ENCODE measurements at places on chromosomes 12 and 14.
A peak's percentile ranks its signal among the peaks of the same experiment; 100 is the strongest.

DNA sequence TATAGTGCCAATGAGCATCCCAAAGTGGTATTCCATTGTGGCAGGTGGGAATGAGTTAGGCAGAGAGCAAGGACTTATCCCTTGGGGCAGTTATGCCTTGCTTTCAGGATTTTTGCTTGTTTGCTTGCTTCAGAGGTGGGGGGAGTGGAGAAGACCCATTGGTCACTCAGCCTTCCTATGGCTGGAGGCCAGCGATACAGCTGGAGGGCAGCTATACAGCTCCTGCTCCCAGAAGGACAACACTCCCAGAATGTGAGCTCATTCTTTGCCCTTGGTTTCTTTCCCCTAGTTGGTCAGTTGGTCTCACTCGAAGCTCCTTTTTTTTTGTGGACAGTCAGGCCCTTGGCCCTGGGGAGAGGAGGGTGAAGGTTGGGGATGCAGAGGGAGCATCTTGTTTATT, 14.5 kb downstream of the KRT83 start:
- H3K27me3 ChIP-seq, result no peaks in the 10 kb centered on the region
- no peak overlapping the region for H3K27ac ChIP-seq
- no peaks in the 10 kb centered on the region for H3K36me3 ChIP-seq

DNA sequence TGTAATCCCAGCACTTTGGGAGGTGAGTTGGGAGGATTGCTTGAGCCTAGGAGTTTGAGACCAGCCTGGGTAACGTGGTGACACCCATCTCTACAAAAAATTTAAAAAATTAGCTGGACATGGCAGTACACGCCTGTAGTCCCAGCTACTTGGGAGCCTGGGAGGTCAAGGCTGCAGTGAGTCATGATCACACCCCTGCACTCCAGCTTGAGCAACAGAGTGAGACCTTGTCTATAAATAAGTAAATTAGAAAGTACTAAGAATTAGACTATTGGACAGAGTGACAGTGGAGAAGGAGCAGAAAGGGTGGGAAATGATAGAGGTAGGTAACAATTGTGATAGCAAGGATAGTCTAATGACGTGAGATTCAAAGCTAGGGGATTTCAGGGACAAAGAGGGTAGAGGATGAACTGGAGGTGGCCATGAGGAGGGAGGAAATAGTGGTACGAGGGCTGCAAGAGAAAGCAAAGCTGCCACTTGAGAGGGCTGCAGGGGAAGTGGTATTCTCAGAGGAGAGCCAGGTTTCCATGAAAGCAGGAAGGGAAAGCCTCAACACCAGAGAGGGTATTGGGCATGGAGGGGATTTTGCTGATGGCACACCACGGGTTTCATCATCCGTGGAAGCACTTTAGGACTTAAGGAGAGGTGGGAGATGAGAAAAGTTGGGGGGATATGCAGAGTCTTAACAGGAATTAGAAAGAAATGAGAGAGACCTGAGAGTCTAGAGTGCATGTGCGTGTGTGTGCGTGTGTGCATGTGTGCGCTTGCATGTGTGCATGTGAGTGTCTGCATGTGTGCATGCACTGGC, 85.6 kb downstream of the SYNE2 start:
- H3K27ac ChIP-seq, result no peak overlapping the region
- H3K4me3 ChIP-seq, result no peak overlapping the region
- H3K27me3 ChIP-seq, result no peaks in the 10 kb centered on the region
- no peaks in the 10 kb centered on the region for H3K36me3 ChIP-seq
- H3K4me1 ChIP-seq, result peaks cover 8% of the 10 kb centered on the region
- no peak for DNase-seq

- no peaks in the 10 kb centered on the region for H3K4me1 ChIP-seq
- H3K4me3 ChIP-seq, result no peak overlapping the region
- no peaks in the 10 kb centered on the region for H3K27me3 ChIP-seq
- H3K36me3 ChIP-seq, result no peaks in the 10 kb centered on the region
These were observed 48.5 kb downstream of the FAM222A start for GRCh38 chr12:109762071-109762672.

GRCh38 chr14:100056964-100057795, 8.0 kb upstream of the EVL start:
- H3K27ac ChIP-seq, result no peak overlapping the region
- no peak overlapping the region for H3K4me3 ChIP-seq
- peaks cover 20% of the 10 kb centered on the region for H3K4me1 ChIP-seq
- no peaks in the 10 kb centered on the region for H3K36me3 ChIP-seq
- no peak for DNase-seq
- no peaks in the 10 kb centered on the region for H3K27me3 ChIP-seq

GRCh38 chr14:55303691-55304145, 32.5 kb downstream of the FBXO34 start:
- no peaks in the 10 kb centered on the region for H3K36me3 ChIP-seq
- no peak for DNase-seq
- H3K4me1 ChIP-seq, result peaks cover 67% of the 10 kb centered on the region
- no peak overlapping the region for H3K4me3 ChIP-seq
- no peaks in the 10 kb centered on the region for H3K27me3 ChIP-seq
- H3K27ac ChIP-seq, result peak overlapping the region; percentile 36

GRCh38 chr14:65962952-65963351, 523.2 kb upstream of the CCDC196 start:
- H3K27ac ChIP-seq, result no peak overlapping the region
- H3K27me3 ChIP-seq, result no peaks in the 10 kb centered on the region
- DNase-seq, result no peak

GRCh38 chr12:112166051-112167015, 41.0 kb downstream of the TRAFD1 start:
- H3K27me3 ChIP-seq, result no peaks in the 10 kb centered on the region
- H3K36me3 ChIP-seq, result no peaks in the 10 kb centered on the region
- no peaks in the 10 kb centered on the region for H3K4me1 ChIP-seq
- H3K27ac ChIP-seq, result no peak overlapping the region

DNA sequence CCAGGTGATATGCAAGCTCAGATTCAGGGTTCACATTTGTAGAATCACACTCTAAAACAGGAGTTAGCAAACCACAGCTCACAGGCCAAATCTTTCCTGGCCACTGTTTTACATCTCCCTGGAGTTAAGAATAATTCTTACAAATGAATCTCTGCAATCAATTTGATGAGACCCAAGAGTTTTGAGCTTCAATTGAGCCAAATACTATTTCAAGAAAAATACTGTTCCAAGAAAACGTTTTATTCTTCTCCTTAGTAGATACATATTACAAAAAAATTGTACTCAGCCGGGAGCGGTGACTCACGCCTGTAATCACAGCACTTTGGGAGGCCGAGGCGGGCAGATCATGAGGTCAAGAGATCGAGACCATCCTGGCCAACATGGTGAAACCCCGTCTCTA, 2.5 kb downstream of the PTGDR start:
- no peak overlapping the region for H3K27ac ChIP-seq
- peaks cover 37% of the 10 kb centered on the region for H3K4me1 ChIP-seq
- no peaks in the 10 kb centered on the region for H3K27me3 ChIP-seq
- H3K4me3 ChIP-seq, result no peak overlapping the region

DNA sequence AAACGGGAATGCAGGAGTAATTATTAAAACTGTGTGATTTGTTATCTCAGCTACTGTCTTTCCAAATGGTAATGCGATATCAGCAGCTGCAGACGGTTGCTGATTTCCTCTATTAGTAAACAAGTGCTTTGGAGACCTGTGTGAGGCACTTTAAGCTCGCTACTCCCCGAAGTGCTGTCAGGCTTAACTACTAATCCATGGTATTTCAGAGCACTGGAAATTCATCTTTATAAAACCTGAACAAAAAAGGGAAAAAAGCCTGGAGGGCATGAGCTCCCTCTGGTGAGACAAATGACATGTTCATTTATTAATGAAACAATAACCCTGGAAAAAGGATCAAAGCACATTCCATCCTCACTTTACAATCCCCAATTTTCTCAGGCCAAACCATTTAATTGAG, 143.6 kb upstream of the OTX2 start:
- H3K4me3 ChIP-seq, result no peak overlapping the region
- H3K36me3 ChIP-seq, result no peaks in the 10 kb centered on the region
- DNase-seq, result no peak
- no peaks in the 10 kb centered on the region for H3K4me1 ChIP-seq
- no peak overlapping the region for H3K27ac ChIP-seq
